CD4-positive, alpha-beta T cell (primary cell): ENCODE measurements at places on chromosomes 16 and 17.

GRCh38 chr17:64230791-64231408 is 32.2 kb downstream of the TEX2 start:
- H3K4me3 ChIP-seq, result no peak overlapping the region
- no peaks in the 10 kb centered on the region for H3K27me3 ChIP-seq
- no peaks in the 10 kb centered on the region for H3K4me1 ChIP-seq
- H3K36me3 ChIP-seq, result no peaks in the 10 kb centered on the region
- H3K27ac ChIP-seq, result no peak overlapping the region

- H3K27ac ChIP-seq, result no peak overlapping the region
- H3K4me1 ChIP-seq, result peaks cover 54% of the 10 kb centered on the region
- no peak for DNase-seq
- no peaks in the 10 kb centered on the region for H3K36me3 ChIP-seq
- H3K27me3 ChIP-seq, result no peaks in the 10 kb centered on the region
Measured at GRCh38 chr16:28289939-28290858, 2.1 kb upstream of the SBK1 start.

DNA sequence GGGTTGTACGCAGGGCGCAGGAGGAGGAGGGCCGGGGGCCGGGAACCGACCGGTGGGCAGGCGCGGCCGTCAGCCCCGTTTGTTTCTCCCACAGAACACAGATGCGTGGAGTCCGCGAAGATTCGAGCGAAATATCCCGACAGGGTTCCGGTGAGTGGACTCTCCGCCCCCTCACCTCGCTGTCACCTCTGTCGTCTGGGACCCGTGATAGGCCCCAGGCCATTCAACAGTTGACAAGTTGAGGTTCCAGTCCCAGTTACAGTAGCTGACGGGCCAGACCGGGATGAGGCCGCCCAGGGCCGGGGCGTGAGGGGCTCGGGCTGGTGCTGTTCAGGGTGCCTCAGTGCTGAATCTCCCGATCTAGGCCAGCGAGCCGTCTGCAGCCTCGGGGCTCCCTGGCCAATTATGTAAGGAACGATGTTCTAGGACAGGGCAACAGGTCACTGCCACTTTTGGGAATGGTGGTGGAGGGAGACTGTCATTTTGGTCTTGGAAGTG is 628 bp downstream of the GABARAPL2 start:
- peak overlapping the region; percentile 76 for H3K27ac ChIP-seq
- H3K36me3 ChIP-seq, result peaks cover 39% of the 10 kb centered on the region
- peak; percentile 38 for DNase-seq
- H3K27me3 ChIP-seq, result no peaks in the 10 kb centered on the region

- no peak overlapping the region for H3K27ac ChIP-seq
- no peak overlapping the region for H3K4me3 ChIP-seq
- H3K27me3 ChIP-seq, result no peaks in the 10 kb centered on the region
- H3K4me1 ChIP-seq, result no peaks in the 10 kb centered on the region
Measured at GRCh38 chr17:54982399-54982798, 13.8 kb downstream of the STXBP4 start.

GRCh38 chr16:53991754-53992378 is 287.9 kb downstream of the FTO start:
- H3K36me3 ChIP-seq, result no peaks in the 10 kb centered on the region
- no peaks in the 10 kb centered on the region for H3K4me1 ChIP-seq
- no peak overlapping the region for H3K27ac ChIP-seq
- no peaks in the 10 kb centered on the region for H3K27me3 ChIP-seq
- DNase-seq, result no peak
